ENCODE measurements at places on chromosomes 2 and 18. TPM values are rescaled to one million over a fixed set of nuclear protein-coding genes. Genes with fewer than 3 reads are reported as not detected.
A peak's percentile ranks its signal among the peaks of the same experiment; 100 is the strongest.

DNA sequence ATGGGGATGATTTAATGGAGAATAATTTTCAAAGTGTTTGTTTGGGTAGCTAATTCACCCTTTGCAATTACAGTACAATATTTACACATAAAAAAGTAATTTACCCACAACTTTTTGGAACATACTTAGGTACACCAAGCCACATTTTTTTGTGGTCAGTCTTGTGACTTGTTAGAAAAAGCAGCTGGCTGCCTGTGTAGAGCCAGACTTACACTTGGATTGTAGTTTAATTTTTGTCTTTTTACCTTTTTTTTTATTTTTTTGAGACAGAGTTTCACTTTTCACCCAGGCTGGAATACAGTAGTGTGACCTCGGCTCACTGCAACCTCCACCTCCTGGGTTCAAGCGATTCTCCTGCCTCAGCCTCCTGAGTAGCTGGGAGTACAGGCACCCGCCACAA is 45.4 kb downstream of the RALBP1 start:
- DNase-seq, result no peak

GRCh38 chr2:102871707-102872106 is 109.9 kb downstream of the TMEM182 start:
- no peak for DNase-seq

The SEPTIN10 gene
- 74.5 TPM for total RNA-seq

The CHRNA1 gene
- total RNA-seq, result not detected

DNA sequence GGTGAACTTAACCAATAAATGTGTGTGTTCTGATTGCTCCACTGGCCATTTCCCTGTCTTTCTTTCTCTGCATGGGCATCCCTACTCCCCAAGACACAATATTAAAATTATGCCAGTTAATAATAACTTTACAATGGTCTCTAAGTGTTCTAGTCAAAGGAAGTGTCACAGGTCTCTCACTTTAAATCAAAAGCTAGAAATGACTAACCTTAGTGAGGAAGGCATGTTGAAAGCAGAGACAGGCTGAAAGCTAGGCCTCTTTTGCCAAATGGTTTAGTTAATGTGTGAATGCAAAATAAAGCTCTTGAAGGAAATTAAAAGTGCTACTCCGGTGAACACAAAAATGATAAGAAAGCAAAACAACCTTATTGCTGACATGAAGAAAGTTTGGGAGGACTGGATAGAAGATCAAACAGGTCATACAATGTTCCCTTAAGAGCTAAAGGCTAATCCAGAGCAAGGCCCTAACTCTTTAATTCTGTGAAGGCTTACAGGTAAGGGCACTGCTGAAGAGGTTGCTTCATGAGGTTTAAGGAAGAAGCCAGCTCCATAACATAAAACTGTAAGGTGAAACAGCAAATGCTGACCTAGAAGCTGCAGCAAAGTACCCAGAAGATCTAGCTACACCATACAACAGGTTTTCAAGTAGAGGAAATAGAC is 44.0 kb upstream of the ARHGAP15 start:
- no peak for DNase-seq

The SLC5A7 gene
- total RNA-seq, result not detected

The RTP5 gene
- total RNA-seq, result not detected

DNA sequence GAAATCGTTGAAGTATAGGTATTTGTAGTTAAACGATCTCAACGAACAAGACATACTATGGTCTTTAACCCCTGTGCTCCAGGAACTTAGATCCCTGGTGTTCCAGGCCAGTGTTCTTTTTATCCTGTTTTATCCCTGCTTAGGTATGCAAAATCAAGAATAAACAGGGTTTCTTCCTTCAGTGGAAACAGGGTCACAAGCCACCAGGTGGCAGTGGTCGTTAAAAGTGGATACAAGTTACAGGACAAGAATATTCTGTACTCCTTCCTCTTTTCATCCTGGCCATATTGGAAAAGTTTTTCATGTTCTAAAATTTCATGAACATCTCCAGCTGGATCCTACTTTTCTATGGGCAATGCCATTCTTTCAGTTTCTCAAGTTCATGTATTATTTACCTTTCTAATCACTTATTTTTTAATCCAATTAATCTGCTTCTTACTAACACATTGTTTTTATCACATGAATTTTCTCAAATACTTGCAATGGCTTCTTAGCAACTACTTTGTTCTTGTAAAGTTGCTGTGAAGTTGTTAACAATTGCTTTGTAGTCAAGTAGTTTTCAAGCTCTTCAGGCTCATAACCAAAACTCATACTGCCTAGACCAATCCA is 16.4 kb upstream of the HNMT start:
- peak; percentile 69 for DNase-seq

GRCh38 chr2:203492965-203493364 is 42.1 kb downstream of the RAPH1 start:
- peak; percentile 59 for DNase-seq

GRCh38 chr2:205176546-205176945 is 505.8 kb upstream of the NRP2 start:
- peak; percentile 20 for DNase-seq

The KLHL41 gene
- not detected for total RNA-seq

GRCh38 chr2:620004-620403 is 57.2 kb downstream of the TMEM18 start:
- no peak for DNase-seq

GRCh38 chr2:169523681-169524080 is 14.2 kb downstream of the KLHL41 start:
- DNase-seq, result no peak

- DNase-seq, result no peak
Observed at GRCh38 chr2:98910349-98911125, 25.5 kb downstream of the CRACDL start.

DNA sequence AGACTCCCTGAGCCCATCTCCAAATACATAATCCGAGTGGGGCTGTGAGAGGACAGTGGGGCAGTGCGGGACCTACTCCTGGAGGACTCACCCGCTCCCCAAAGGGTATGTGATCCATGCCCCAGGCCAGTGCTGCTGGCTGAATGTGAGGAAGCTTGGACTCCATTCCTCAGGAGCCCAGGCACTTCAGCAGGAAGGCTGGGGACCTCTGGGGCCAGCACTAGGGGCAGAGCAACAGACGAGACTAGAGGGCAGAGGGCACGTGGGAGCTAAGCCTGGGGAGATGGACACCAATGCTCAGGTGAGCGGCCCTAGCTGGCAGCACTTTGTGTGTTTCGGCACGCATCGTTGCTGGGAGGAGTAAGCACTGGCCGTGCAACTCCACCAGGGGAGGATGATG is 84.9 kb downstream of the MALT1 start:
- no peak for DNase-seq

The CFC1 gene
- not detected for total RNA-seq

DNA sequence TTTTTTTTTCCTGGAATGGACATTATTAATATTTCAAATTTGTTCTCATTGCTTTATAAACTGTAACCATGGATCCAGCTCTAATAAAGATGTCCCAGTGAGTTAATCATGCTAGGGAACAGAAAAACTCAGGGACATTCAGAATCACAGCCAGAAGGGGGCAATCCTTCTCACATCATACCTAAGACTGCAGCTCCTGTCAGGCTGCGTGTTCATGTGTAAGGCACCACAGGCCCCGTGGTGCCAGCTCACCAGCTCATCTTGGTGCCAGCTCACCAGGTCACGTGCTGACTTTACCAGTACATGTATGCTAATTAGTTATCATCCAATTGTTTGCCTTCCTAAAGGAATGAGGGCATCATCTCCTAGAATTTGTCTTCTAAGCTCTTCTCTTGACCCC is 84.7 kb upstream of the NEDD4L start:
- peak; percentile 86 for DNase-seq

- peak; percentile 42 for DNase-seq
Observed at GRCh38 chr18:37564711-37565100, 892 bp downstream of the CELF4 start.

DNA sequence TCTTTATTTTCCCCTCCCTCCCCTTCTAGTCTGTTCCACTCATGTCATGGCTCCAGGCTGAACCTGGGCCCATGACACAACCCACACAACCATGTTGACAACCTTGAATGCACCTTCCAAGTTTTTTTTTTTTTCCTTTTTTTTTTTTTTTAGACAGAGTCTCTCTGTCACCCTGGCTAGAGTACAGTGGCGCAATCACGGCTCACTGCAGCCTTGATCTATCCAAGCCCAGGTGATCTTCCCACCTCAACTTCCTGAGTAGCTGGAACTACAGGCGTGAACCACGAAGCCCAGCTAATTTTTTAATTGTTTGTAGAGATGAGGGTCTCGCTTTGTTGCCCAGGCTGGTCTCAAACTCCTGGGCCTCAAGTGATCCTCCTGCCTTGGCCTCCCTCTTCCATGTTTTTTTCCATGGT is 21.9 kb upstream of the ROCK2 start:
- DNase-seq, result no peak

The SULT1C2 gene
- total RNA-seq, result 0.22 TPM

The VWA3B gene
- not detected for total RNA-seq

GRCh38 chr2:25387876-25388449 is 46.2 kb upstream of the DNMT3A start:
- no peak for DNase-seq

DNA sequence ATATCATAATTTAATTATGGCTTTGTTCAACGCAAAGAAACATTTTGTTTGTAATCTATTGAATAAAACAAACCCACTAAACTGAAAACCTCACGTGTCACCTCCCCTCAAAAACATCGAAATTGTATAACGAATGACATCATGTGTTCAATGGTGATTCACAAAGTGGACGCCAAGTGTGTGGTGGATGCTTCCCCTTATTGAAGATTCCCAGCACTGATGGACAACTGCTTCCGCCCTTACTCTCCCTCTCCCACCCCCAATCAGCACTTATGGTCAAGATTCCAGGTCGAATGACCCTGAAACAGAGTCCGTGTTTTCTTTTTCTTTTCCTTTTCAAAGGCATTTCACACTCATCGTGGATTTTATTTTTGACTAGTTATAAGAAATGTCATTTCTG is 383.0 kb upstream of the SMIM21 start:
- no peak for DNase-seq

- no peak for DNase-seq
Observed at GRCh38 chr2:209145941-209146681, 277.7 kb upstream of the MAP2 start.

GRCh38 chr18:62388855-62389760 is 64.0 kb downstream of the TNFRSF11A start:
- peak; percentile 66 for DNase-seq

DNA sequence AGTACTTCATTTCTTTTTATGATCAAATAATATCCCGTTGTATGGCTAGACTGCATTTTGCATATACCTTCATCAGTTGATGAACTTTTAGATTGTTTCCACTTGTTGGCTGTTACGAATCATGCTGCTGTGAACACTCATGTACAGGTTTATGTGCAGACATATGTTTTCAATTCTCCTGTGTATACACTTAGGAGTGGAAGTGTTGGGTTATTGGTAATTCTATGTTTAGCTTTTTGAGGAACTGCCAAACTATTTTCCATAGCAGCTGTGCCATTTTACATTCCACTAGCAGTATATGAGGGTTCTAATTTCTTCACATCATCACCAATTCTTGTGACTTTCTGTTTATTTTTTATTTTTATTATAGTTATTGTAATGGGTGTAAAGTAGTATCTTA is 32.1 kb upstream of the LCLAT1 start:
- DNase-seq, result no peak

DNA sequence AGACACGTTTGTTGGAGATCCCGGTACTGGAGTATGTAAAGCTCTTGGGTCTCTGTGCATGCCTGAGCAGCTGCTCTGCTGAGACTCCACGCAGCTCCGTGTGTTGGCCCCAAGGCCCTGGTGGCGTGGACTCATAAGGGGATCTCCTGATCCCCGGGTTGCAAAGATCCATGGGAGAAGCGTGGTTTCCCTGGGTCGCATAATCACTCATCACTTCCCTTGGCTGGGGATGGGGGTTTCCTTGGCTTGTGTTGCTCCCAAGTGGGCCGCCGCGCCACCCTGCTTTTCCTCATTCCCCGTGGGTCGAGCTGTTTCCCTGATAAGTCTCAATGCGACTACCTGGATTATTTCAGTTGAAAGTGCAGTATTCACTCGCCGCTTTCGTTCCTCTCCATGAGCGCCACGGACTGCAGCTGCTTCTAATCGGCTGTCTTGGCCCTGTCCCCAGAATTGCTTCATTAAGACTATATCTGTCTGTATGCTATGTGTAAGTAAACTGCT is 76.0 kb downstream of the EPC2 start:
- DNase-seq, result no peak

The OTOS gene
- not detected for total RNA-seq

The M1AP gene
- not detected for total RNA-seq

DNA sequence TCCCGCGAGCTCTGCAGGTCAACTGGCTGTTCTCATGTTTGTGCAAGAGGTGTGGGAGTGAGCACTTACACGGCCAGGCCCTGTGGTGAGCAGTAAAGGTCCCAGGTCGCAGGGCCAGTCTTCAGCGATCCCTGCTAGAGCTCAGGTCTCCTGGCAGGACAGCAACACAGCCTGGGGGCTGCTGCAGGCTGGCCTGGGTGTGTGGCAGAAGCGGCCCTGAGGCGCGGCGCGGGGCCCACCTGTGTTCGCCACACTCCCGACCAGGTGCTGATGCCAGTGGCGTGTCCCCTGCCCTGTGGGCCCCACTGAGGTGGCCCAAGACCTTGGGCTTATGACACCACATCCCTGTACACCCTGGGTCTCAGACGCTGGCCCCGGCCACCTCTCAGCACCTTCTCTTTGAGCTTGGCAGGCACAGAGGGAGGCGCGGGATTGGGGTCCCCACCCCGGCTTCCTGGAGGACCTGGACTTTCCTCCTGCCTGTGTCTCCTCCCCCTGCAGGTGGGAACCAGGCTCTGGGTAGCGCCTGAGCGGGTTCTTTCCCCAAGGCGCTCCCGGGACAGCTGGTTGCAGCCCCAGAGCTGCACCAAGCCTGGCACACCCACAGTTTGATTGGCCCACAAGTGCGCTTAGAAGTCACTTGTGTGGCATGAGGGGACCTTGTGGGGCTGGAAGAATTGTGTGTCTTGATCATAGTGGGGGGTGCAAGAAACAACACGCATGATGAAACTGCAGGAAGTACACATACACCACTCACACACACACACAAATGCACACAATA is 59.2 kb downstream of the TWIST2 start:
- DNase-seq, result no peak

DNA sequence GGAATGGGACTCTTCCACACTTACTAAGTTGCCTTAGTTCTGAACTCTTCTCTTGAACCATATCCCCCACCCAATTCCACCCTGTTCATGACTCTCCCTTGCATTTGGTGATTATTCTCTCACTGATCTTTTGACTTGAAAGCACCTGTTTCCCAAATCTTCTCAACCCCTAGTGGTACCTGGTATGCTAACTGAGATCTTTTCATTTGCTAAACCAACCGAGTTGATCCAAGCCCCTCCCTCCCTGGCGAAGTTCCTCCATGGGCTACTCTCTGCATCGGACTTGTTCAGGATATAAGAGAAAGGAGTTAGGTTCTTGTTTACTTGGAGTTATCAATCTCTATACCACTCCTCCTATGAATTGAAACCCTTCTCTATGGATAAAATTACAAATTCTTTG is 593.5 kb downstream of the BCL11A start:
- DNase-seq, result no peak

DNA sequence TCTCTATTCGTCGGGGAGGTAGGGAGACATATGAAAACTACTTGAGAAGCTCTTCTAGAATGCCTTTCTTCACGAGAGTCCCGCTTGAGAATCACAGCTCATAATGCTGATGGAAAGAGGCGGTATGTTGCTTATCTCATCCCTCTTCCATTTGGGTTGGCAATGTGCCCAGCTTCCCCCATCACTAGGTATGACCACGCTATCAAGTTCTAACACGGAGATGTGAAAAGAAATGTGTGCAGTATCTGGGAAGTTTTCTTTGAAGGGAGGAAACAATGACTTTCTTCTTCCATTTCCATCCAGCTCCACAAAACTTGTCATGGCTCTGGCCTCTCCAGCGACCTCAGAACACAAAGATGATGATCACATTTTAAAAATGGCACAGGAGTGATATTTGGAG is 742.4 kb downstream of the DCDC2C start:
- no peak for DNase-seq

Data from M059J (cell line).